ENCODE measurements at places on chromosomes 12 and 14.
A peak's percentile ranks its signal among the peaks of the same experiment; 100 is the strongest.

GRCh38 chr14:46574978-46575375 is 76.6 kb downstream of the RPL10L start:
- DNase-seq: no peak

DNA sequence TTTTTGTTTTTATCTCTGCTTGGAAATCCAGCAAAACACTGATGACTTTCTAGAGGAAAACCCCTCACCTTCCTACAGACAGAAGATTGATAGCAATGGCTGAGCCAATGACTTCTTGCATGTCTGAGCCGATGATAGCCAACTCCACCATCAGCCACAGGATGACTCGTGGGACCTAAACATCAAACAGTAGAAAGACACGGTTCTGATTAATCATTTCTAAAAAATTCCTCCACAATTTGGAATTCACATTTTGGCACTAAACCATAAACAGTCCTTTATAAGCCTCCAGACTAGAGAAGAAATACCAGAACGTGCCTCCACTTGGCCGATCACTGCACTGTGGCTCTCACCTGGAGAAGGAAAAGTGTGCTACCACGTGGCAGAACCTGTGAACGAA is 25.9 kb downstream of the SLC11A2 start:
- no peak for DNase-seq

DNA sequence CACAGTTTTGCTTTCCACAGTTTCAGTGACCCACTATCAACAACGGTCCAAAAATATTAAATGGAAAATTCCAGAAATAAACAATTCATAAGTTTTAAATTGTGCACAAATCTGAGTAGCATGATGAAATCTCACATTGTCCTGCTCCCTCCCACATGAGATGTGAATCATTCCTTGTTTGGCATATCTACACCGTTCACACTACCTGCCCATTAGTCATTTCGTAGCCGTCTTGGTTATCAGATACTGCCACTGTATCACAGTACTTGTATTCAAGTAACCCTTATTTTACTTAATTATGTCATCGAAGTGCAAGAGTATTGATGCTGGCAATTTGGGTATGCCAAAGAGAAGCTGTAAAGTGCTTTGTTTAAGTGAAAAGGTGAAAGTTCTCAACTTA is 145.3 kb downstream of the SLC5A8 start:
- no peak for DNase-seq

- no peak for DNase-seq
Observed at GRCh38 chr14:80754696-80755095, 186.8 kb downstream of the CEP128 start.

GRCh38 chr12:19671695-19672094 is 232.4 kb downstream of the AEBP2 start:
- DNase-seq: no peak

DNA sequence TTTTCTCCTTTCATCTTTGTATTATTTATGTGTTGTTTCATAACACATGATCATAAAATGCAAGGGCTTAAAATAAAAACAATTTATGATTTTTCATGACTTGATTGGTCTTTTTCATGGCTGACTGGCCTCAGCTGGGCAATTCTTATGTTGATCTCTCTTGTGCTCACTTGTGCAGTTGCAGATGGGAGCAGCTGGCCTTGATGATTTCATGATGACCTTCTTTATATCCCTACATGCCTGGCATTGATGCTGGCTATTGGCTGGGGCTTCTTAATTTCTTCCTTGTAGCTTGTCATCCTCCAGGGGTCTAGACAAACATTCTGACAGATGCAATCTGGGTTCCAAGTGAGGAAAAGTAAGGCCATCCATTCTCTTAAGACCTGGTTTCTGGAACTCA is 1832.8 kb upstream of the FLRT2 start:
- no peak for DNase-seq

DNA sequence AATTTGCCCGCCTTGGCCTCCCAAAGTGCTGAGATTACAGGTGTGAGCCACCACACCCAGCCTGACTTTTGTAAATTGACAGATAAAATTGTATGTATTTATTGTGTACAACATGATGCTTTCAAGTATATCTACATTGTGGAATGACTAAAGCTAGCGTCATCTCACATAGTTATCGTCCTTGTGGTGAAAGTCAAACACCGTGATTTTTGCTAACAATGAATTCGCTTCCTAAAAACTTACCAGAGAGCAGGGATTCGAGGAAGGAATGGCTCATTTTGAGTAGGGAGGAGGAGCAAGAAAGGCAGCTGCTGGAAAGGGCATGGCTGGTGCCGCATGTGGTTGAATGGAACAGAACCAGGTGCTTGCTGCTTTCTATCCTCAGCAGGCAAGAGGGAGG is 85.4 kb downstream of the LGMN start:
- DNase-seq: no peak

DNA sequence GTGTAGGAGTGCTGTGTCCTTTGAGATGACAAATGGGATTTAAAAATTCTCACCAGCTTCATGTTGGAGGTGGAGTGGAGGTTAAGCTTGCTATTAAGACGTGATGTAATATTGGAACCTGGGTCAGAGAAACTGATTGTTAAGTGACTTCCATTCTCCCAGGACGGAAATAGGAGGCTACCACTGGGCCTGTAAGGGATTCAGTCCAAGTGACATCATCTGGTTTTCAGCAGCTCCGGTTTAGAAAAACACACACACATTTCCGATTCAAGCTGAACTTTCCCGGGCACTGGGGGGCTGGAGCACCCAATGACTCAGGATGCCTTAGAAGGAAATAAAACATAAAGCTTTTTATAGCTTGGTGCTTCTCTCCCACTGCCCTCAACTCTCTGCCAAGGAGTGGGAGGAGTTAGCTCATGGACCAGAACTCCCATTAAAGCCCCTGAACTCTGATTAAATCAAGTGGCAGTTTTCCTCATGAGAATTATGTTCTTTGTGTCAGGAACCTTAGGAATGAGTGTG is 12.4 kb downstream of the CALM1 start:
- peak; percentile 82 for DNase-seq

GRCh38 chr14:90061685-90062126 is at the start of gene KCNK13:
KCNK13 (plus strand) TSS chr14:90061994; CDS start chr14:90062206, 212 bp downstream.
- peak; percentile 37 for DNase-seq

GRCh38 chr12:46133751-46134150 is 135.1 kb downstream of the SLC38A1 start:
- no peak for DNase-seq

- DNase-seq: no peak
Observed at GRCh38 chr12:71870416-71870815, 30.9 kb downstream of the TBC1D15 start.

DNA sequence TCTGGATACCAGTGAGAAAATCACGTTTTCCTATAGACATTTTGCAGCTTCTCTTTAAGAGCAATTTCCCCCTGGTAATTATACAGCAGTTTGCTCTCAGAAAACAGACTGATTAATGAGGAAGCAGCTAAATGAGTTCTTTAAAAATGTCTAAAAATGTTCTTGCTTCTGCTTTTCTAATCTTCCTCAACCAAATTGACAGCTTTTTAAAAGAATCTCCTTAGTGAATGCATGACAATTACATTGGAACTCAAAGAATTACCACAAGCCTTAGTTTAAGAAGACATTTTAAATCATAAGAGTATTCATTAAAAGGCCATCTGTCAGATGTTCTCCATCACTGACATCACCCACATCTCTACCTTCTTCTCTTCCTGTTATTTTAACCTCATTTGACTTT is 135.8 kb upstream of the PLXNC1 start:
- DNase-seq: no peak

DNA sequence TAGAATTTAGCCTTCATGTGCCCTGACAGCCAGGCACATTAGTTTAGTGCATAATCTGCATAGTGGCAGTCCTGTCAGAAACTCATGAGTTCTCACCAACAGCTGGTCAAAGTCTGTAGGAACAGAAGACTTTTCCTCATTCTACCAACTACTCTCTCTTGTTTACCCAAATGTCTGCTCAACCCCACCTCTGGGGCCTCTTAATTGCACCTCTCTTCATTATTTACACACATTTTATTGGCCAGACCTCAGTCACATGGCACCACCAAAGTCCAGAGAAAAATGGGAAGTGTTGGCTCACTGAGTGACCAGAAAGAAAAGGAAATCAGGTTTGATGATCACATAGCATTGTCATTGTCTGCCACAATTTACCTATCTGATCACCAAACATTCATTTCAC is 114.6 kb upstream of the PLXNC1 start:
- DNase-seq: no peak

- no peak for DNase-seq
Observed at GRCh38 chr12:50088577-50089335, 3.6 kb downstream of the SMARCD1 start.

GRCh38 chr12:90925562-90925961 is 29.4 kb downstream of the CCER1 start:
- DNase-seq: no peak

GRCh38 chr12:31759632-31760459 is 31.0 kb upstream of the AMN1 start:
- DNase-seq: no peak

- DNase-seq: no peak
Observed at GRCh38 chr12:82414926-82415325, 56.6 kb downstream of the METTL25 start.

GRCh38 chr14:50531595-50532501 is 521 bp downstream of the MAP4K5 start:
- peak; percentile 72 for DNase-seq

- no peak for DNase-seq
Observed at GRCh38 chr12:4445156-4446101, at the start of gene FGF6. FGF6 (minus strand) TSS chr12:4445815; CDS start chr12:4445570, 245 bp downstream.

DNA sequence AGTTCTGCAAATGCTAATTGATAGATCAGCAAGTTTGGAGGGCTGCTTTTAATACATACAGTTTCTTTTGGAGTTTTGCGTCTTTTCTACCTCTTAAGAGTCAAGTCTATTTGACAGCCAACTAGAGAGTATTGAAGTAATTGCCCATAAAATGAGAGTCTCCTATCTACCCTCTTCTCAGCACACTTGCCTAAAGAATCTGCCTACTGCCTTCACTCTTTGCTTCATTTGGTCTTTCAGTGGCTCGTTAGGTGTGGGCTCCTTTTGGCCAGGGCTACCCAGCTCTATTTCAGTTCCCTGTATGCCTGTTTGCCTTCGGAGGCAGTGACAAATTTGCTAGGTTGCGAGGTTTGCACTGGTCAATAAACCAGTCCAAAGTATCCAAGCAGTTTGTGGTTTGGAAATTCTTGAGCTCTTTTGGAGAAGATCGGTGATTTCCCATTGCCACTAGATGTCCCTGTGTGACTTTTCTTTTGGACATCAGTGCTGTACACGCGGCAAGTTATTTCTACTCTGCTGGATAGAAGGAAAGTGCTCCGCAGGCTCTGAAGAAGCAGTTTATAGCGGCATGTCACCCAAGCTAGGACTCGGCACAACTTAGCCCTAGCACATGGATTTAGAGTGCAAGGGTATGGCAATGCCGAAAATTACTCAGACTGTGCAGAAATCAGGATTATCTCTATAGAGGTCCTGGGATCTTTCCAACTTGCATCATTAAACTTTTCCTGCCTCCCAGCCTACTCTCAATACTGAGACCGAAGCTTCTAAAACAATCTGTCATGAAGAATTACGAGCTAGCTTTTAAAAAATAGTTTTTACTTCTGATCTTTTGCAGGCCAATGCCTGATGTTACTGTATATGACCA is 38.6 kb downstream of the MGST1 start:
- DNase-seq: peak; percentile 46

DNA sequence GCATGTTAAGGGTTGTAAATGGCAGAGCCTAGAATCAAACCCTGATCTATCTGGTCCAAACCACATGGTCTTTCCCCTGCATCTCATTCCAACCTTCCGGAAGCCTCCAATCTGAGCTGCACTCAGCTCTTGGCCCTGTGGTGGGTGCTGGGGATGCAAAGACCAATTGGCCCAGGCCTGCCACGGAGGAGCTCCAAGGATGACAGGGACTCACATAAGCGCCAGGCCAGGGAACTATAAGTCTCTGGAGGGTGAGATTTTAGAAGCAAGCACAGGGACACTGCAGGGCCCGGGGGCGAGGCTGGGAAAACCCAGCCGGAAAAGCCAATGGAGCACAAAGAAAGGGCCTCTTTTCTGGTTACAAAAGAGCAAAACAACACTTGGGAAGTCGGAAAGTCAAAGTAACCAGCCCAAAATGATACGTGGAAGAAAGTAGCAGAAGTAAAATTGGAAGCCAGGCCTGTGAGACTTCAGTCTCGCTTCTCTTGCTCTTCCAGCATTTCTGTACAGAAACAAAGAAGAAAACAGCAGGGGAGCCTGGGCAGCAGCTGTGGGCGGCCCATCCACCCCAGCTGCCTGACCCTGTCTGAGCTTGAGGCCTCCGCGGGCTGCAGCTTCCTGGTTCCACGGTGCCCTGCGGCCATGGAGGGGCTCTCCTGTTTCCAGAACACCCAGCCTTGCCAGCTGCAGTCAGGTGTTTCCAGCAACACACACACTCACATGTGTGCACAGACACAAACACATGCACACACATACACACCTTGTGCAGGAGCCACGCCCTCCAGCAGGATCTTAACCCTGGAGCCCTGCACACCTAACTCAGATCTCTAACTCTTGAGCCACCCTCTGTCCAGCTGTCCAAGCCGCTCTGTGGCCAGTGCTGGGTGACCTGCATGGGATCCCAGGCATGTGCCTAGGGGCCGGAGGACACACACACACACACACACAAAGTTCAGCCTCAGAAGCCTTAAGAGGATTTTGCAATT is 178.2 kb downstream of the BCL11B start:
- DNase-seq: no peak

- DNase-seq: no peak
Observed at GRCh38 chr12:105171691-105172436, 64.1 kb downstream of the APPL2 start.

GRCh38 chr14:88168025-88168424 is 155.0 kb downstream of the KCNK10 start:
- DNase-seq: no peak

DNA sequence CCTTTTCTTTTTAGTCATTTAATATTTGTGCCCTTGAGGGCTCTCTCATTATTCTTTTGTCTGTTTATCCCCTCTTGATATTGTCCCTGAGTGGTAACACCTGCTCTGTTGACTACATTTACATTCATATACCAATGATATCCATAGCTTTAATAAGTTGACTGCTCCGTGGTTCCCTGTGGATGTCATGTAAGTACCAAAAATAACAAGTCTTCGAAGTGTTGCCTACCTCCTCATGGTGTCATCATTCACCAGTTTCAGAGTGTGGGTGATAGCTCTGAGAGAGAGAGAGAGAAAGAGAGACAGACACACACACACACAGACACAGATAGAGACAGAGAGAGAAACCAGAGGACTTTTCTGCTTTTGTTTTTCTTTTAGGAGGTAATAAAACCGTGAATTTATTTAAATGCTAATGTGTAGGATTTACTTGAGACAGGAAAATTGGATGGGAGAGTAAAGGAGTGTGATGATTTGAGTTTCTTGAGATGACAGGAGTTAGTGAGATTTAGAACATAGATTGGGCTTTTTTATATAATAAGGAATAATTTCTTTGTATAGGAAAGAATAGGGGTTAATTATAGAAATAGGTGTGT is 52.2 kb downstream of the PAPOLA start:
- DNase-seq: no peak

GRCh38 chr12:24198070-24198469 is 248.6 kb upstream of the SOX5 start:
- no peak for DNase-seq
